Epithelial cell of prostate (primary cell): ENCODE measurements at places on chromosomes 3 and 15.

GRCh38 chr3:146464005-146464595, 5.3 kb downstream of the PLSCR2 start:
- DNase-seq = peak; percentile 20

DNA sequence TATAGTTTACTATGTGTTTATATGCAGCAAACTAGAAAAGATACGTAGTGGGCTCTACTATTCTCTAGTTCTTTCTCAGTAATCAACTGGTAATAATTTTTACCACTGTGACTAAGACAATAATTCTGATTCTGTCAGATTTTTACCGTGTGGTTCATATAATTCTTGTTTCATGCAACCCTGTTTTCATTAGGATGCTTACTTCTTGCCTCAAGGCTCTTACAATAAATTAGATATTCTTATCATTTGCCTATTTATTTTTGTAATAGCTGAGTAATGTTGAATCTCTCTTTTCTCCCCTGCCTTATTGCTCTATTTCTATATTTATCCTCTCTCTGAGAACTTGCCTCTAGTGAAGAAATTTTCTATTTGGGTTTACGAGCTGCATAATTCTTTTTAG, 524.7 kb downstream of the NAALADL2 start:
- DNase-seq = no peak

- DNase-seq = no peak
Measured at GRCh38 chr15:56484287-56484686, 19.4 kb upstream of the MNS1 start.

DNA sequence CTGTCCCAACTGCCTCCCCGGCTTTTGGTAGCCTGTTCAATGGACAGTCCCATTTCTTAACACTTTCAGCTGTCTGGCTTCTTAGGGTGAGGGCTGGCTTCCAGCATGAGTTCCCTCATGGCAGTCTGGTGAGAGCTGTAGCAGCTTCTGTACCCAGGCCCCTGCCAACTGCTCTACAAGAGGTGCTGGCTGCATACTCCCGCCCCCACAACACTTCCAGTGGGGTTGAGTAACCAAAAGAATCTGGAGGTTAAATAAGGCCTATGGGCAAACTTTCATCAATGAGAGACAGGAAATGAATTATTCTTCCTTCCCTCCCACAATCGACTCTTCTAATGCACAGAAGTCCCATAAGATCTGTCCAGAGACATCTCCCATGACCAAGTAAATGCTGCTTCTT, 145.0 kb downstream of the NEK10 start:
- no peak for DNase-seq

- DNase-seq = no peak
Measured at GRCh38 chr3:122167630-122168029, 15.8 kb upstream of the CASR start.

GRCh38 chr3:59821274-59821673, 771.4 kb upstream of the CFAP20DC start:
- DNase-seq = no peak

DNA sequence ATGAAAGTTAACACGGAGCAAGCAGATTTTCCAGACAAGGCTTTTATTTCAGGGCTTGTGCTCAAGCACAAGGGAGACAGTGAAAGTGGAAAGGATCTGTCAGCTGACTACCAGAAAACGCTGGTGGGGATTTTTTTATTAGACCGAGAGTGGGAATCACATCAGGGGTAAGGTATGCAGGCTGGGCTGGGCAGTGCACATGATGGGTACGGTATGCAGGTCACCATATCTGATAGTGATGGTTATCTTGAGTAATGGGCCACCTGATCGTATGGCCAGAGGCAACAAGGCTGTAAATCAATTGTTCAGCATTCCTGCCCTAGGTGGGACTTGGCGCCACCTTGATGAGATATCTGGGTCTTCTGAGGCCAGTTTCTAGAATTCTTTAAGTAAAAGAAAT, 36.9 kb upstream of the PIAS1 start:
- DNase-seq = peak; percentile 61
